ENCODE measurements at places on chromosomes 3 and 15.

GRCh38 chr3:193214445-193214844, 26.6 kb upstream of the PLAAT1 start:
- DNase-seq: no peak

- no peak for DNase-seq
Measured at GRCh38 chr3:138079901-138080300, 35.5 kb downstream of the DZIP1L start.

DNA sequence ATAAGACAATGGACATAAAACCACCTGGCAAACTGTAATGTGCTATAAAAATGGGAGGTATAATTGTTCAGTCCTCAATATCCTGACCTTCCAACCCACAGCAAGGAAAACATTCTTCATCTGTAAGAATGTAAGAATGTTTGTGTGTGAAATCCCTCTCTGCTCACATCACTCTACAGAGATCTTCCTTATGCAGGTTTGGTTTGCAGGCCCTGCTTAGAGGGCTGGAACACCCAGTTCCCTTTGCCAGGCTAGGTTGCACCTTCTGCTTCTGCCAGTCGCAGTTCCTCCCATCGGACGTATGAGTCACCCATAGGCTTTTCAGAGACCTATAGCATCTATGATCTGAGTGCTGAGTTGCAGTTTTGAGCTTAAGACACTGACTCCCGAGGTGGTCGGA, 24.1 kb upstream of the MINAR1 start:
- no peak for DNase-seq

DNA sequence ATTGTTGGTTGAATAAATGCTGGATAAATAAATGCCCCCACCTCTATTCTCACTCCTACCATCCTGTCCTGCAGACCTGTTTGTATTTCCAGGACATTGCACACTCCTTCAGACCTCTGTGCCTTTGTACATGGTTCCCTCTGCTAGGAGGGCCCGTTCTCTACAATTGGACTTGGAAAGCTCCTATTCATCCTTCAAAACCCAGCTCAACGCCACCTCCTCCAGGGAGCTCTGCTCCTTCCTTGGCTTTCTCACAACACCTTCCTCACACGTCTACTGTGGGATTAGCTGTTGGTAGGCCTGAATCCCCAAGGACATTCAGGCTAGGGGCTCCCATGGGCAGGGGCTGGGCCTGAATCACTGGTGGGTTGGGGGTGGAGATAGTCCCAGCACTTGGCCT, 78.7 kb upstream of the SEC13 start:
- no peak for DNase-seq

DNA sequence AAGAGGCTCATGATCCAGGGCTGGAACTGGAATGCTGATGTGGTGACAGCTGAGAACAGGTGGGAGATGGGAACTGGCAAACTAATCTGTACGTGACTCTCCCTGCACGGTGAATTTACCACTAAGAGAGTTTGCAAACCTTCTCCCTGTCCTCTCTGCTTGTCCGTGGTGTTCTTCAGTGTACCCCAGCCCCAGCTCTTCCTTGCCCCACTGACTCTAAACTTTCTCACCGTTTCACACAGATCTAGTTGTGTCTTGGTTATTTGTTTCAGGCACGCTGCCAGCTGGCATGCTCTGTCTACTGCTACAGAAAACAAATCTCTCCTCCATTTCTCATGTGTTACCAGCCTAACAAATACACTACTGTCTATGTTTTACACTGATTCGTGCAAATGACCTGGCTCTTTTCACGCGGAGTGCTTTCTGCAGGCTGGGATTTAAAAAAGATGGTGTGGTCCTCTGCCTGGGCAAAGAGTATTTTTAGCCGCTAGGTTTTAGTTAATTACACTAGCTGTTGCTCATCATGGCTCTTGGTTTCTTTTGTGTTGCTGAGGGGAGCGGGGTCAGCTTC, 192.7 kb upstream of the LRIG1 start:
- no peak for DNase-seq

DNA sequence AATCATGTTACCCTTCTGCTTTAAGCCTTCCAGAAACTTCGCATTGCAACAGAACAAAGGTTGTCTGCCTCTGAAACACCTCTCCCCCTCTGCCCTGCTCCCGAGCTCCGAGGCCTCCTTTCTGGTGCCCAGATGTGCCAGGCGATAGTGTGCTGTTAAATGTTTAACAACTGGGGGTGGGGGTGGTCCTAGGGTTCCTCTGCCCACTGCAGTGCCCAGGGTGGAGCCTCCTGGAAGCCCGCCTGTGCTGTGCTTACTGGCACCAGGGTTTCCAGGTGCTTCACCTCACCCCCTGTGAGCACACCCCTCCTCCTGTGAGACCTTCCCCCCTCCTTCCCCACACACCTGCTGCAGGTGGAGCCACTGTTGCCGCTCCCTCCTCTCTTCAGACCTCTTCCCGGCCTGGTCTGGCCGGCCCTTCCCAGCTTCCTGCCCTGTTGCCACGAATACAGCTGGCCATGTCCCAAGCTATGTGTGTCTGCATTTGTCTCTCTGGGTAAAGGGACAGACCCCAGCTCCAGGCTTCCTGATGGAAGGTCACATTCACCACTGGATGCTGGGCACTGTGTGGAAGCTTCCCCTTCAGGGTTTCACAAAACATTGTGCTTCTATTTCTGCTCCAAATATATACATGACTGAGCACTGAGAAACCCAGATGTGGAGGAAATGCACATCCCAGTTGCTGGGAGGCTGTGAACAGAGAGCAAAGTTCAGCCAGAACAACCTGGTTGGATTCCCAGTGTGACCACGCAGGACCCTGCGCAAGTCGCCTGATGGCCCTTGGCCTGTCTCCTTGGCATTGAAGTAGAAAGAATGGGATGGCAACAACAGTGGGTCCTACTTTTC, 37.2 kb downstream of the MGLL start:
- DNase-seq: no peak

GRCh38 chr15:45665261-45665660, 30.4 kb downstream of the SQOR start:
- DNase-seq: no peak

GRCh38 chr15:41870689-41871081, 23.2 kb downstream of the SPTBN5 start:
- DNase-seq: peak; percentile 49
